ENCODE measurements at places on chromosomes 13 and 19.

- DNase-seq, result no peak
Observed at GRCh38 chr13:22325761-22326160, 654.9 kb downstream of the FGF9 start.

- DNase-seq, result no peak
Observed at GRCh38 chr13:101429733-101430132, 13.4 kb upstream of the NALCN start.

- no peak for DNase-seq
Observed at GRCh38 chr13:102012299-102013293, 389.3 kb downstream of the FGF14 start.

DNA sequence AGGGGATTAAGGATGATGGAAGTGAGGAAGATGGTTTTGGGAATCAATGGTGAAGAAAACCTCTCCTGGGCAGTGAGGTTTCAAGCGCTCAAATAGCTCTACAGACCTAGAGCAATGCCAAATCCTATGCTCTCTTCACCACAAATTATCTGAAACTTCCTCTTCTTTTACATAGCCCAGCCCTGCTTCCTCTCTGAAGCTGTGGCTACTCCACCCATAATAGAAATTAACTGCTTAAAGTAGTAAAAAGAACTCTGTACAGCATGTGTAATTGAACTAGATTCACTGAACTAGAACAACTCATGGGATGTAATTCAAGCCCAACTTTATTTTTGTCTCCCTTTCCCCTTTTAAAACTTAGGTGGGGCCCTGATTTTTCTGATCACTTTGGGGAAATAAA, 20.4 kb upstream of the IFT88 start:
- no peak for DNase-seq

DNA sequence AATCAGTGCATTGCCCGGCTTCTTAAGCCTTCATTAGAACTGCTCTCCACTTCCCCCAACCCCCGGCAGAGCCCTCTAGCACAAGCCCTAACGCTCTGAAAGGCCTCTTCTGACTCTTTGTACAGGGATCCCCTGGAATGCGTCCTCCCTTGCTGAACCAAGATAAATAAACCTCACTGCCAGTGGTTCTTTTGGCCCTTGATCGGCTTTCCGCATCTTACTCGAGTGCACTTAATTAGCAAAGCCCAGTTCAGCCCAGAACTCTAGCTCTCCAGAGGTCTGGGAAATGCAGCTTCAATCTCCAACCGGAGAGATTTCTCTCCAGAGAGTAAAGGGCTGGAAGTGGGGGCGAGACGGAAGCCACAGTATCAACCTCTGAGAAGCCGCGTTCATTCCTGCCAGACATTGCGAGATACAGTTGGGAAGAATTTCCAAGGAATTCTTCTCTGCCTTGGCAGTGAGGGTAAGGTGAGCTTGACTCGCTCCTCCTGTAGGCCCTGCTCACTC, 8.7 kb upstream of the ZNF444 start:
- DNase-seq, result no peak

GRCh38 chr19:37864501-37864900, 41.9 kb downstream of the WDR87 start:
- no peak for DNase-seq

DNA sequence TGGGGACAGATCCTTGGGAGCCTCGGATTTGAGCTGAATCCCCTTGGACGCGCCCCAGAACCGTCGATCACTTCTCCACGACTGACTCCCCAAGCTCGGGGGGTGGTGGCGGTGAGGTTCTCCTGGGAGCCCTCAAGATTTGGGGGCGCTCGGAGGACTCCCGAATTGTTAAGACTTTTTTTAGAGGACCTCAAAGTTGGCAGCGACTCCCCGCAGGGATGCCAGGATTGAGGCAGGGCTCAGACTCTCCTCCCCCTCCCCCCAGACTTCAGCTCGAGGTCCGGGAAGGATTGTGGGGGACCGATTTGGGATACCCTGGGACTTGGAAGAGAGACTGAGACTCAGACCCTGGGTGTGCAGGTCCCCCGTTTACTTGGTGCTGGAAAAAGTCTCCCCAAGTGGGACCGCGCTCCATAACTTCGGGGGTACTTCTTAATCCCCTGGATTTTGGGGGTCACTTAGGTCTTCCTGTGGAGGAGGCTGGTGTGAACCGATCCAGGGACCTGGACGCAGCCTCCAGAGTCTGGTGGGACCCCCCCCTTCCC, 665 bp downstream of the VASP start:
- DNase-seq, result no peak

- no peak for DNase-seq
Observed at GRCh38 chr13:113186061-113186900, 22.2 kb downstream of the PCID2 start.

DNA sequence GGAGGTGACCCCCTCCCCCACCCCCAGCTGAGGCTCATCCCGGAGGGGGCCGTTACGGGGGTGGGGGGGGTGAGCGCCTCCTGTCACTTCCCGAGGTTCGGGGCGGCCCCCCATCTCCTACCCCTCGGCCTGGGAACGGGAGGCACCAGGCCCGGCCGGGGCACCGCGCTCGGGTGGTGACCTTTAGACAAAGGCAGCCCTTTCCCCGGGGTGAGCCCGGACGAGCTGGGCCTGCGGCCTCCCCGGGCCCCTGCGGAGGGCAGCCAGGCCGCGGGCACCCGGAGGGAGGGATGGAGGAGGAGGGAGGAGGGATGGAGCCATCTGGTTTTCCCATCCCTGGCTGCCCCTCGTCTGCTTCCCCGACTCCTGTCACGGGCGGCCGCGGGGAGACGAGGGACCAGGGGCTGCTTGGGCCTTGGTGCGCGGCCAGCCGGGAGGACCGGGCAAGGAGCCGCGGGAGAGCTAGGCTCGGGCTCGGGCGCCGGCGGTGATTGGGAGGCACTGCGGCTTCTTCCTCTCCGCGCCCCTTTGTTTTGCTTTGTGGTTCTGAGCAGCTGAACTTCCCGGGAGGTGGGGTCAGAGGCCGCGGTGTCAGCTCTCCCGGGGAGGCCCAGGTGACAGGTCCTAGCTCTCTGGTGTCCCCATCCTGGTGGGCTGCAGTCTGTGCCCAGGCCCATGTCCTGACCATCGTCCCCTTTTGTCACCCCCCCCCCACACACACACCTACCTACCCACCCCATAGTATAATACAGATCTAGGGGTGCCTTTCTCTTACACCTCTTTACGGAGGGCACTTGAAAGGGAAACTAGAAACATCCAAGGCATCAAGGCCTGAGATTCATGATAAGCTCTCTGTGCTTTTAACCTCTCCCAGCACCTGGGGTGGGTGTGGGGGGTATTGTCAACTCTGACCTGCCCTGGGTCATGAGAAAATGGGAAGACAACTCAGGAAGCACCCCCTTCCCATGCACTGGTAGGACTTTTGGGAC, 1.3 kb downstream of the BICRA start:
- DNase-seq, result peak; percentile 30

DNA sequence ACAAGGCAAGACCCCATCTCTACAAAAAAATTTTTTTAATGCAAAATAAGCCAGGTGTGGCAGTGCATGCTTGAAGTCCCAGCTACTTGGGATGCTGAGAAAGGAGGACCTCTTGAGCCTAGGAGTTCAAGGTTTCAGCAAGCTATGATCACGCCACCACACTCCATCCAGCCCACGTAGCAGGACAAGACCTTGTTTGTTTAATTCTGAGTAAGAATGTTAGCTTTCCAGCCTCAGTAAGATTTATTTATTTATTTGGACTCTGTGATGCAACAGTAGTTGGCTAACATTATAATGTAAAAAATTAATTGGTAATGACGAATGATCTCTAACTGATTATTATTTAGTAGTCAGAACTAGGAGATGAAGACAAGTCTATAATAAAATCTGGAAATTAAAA, 23.3 kb downstream of the N4BP2L2 start:
- no peak for DNase-seq

GRCh38 chr13:41547251-41548000, 90.1 kb downstream of the RGCC start:
- DNase-seq, result no peak

DNA sequence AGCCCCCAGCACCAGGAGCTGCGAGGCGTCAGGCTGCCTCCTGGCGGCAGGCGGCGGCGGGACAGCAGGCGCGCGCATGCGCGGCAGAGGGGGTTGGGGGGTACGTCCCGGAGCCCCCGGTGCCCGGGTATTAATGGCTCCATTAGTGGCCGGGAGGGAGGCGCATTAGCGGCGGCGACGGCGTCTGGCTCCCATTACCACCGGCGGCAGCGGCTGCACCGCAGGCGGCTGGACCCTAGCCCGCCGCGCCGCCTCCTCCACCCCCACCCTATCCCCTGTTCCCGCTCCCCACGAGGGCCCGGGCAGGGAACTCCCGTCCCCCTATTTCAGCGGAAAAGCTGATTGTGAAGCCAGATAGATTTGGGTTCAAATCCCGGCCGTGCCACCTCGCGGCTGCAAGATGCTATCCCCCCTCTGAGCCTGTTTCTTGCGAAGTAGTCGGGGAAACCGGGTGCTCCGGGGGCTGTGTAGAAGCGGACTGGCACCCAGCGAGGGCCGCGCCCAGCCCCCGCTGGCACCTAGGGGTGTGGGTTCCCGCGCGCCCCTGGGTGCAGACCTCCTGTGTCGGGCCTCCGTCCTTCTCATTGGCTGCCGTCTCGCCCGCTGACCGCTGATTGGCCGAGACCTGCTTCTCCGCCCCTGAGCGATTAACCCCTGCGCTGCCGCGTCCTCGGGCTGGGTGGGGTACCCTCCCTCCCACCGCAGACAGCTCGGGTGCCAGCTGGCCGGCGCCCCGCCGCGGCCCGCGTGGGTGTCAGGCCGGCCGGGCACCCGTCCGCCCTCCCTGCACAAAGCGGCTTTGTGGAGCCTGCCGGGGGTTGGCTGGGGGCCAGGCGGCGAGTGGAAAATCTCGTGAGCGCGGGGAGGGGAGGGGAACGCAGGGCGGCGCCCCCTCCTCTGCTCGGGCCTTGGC, 11.1 kb downstream of the CIC start:
- peak; percentile 76 for DNase-seq

DNA sequence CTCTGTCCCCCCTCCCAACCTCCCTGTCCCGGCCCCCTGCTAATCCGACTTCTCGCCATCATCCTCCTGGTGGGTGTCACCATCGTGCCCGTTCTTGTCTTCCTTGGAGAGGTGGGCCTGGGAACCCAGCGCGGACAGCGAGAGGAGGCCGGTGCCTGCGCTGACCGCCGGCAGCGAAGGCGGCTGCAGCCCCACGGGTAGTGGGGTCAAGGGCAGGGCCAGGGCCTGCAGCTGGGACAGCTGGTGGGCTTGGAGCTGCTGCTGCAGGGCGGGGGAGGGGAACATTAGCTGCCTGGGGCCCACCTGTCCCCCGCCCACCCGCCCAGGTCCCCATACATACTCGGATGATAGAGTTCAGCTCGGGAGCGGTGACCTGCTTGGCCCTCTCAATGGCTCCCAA, 8.5 kb downstream of the TLE5 start:
- no peak for DNase-seq

DNA sequence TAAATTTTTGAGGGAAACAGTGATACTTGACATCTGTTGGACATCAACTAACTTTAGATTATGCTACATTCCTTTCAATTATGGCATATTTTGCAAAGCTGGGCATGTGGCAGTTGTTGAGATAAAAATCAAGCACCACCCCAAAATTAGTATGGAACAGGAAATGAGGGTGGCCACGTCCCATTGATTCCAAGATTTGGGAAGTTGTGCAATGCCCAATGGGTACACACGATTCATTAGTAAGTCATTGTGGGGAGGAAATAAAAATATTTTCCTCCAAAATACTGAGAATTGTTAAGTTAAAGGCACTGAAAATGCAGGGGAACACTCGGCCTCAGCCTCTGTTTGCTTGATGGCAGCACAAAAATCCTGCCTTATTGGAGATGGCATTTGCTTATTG, 7.6 kb downstream of the ERICH6B start:
- DNase-seq, result no peak

DNA sequence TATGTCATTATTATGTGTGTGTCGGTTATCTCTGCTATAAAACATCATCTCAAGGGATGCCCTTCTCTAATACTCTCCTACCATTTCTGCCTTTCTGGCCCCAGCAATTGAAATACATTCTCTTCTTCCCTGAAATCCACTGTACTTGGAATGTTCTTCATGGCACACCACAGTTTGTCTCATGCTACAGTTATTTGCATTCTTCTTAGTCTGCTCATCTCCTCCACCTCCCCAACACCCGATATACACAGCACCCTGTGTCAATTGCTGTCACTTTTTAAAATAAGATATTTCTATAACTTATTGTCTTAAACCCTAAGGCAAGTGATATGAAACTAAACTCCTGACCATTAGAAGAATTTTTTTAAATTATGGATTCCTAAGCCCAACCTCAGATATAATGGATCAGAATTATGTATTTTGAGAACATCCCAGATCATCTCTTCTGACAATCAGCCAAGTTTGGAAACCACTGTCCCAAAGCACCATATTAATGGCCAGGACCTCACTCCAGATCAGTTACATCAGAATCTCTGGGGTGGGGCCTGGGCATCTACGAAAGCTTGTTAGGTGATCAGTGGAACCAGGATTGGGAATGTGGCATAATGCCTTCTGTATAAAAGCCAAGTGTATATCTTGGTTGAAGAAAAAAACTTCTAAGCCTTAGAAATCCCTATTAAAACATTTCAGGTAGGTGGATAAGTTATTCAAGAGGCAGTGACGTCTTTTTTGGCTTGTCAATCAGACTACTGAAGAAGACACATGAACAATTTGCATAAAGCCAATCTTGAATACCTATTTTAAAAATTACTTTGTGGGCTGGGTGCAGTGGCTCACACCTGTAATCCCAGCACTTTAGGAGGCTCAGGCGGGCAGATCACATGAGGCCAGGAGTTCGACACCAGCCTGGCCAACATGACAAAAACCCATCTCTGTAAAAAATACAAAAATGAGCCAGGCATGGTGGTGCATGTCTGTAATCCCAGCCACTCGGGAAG, 30.0 kb upstream of the KBTBD7 start:
- DNase-seq, result no peak

DNA sequence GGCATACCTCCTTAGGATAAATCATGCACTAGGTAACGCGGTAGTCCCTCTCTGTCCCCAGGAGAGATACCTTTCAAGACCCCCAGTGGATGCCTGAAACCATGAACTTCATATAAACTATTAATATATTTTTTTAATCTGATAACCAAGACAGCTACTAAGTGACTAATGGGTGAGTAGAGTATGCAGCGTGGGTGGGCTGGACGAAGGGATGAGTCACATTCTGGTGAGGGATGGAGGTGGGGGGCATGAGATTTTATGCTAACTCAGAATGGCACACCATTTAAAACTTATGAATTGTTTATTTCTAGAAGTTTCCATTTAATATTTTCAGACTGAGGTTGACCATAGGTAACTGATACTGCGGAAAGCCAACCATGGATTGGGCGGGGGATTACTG, 46.2 kb downstream of the CDK8 start:
- DNase-seq, result no peak

DNA sequence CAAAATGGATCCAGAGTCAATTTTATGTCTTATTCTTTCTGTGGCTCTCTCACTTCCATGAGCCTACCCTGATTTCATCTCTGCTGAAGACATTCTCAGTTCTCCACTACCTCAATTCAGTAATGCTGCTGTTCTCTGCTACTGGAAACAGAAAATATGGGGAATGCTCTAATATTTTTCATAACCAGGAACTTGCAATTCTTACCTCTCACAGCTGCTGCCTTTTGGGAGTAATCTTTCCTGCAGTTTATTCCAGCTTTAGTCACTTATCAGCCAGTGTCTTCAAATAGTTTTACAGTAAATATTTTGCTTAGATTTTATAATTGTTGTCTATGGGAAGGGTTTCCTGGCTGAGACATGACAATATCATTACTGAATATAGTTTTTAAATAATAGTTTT, 145.1 kb upstream of the UFM1 start:
- no peak for DNase-seq
